Natural killer cell treated with Interleukin-12 subunit alpha and Interleukin-12 subunit beta and Interleukin-15 and Interleukin-18, amount 100 ng/mL, for 72 hours (primary cell): ENCODE measurements at places on chromosomes 1 and 21.
A peak's percentile ranks its signal among the peaks of the same experiment; 100 is the strongest.

DNA sequence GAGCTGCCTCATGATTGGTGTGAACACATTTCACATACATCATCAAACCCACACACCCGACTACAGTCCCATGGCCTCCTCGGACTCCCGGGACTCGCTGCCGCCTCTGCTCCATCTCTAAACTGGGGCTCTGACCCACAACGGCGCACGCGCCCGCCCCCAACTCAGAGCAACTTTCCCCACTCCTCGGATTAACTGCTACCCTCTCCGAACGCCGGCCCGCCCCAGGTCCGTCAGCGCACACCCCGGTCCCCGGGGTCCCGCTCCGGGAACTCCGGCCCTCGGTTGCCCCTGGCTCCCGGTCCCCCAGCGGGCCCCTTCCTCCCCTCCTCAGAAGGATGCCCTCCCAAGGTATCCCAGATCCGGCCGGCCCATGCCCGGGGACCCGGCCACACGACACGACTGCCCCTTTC is 740 bp downstream of the DSTYK start:
- H3K4me1 ChIP-seq: peaks cover 27% of the 10 kb centered on the region
- H3K27ac ChIP-seq: peak overlapping the region; percentile 77
- peak overlapping the region; percentile 94 for H3K4me3 ChIP-seq
- H3K36me3 ChIP-seq: peaks cover 7% of the 10 kb centered on the region

DNA sequence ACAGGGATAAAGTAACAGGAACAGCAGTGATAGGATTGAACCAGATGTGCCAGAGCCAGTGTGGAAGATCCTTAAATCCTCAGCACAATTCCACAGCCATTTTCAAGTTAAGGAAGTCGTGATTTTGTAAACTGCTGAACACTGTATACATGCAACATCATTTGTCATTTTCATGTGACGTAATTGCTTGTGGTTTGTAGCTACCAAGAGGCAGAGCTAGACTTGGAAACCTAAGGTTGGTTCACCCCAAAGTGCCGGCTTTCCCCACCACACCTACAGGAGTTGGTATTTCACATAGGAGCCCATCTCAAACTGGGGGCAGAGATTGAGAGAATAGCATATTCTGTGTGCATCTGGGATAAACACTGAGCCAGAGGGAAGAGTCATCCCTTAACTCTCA is 113.9 kb downstream of the CAPN8 start:
- no peaks in the 10 kb centered on the region for H3K27me3 ChIP-seq
- H3K4me3 ChIP-seq: no peak overlapping the region
- no peaks in the 10 kb centered on the region for H3K36me3 ChIP-seq

- no peaks in the 10 kb centered on the region for H3K4me1 ChIP-seq
- H3K27me3 ChIP-seq: no peaks in the 10 kb centered on the region
- no peak for DNase-seq
- no peak overlapping the region for H3K27ac ChIP-seq
- H3K36me3 ChIP-seq: no peaks in the 10 kb centered on the region
Measured at GRCh38 chr1:163766257-163766918, 444.6 kb downstream of the NUF2 start.

DNA sequence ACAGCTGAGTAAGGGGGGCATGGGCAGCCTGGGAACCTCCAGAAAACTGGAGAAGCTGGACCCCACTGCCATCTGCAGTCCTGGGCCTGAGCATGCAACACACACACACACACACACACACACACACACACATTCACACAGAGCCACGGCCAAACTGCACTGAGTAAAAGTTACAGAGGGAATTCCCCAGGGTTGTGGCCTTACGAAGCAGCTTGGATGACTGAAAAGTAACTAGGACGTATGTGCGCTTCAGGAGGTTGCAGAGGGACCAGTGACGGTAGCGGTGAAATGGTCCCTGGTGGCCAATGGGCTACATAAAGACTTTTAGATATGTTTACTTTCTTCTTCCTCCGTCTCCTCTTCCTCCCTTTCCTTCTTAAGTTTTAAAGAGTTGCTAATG is 232.5 kb upstream of the TMEM51 start:
- peaks cover 7% of the 10 kb centered on the region for H3K4me1 ChIP-seq
- peaks cover 17% of the 10 kb centered on the region for H3K27me3 ChIP-seq
- no peak overlapping the region for H3K27ac ChIP-seq
- no peak overlapping the region for H3K4me3 ChIP-seq
- H3K36me3 ChIP-seq: no peaks in the 10 kb centered on the region
- DNase-seq: no peak

GRCh38 chr1:10613861-10614260 is 139.1 kb downstream of the PEX14 start:
- no peaks in the 10 kb centered on the region for H3K27me3 ChIP-seq
- no peaks in the 10 kb centered on the region for H3K36me3 ChIP-seq
- no peak for DNase-seq
- H3K27ac ChIP-seq: no peak overlapping the region
- H3K4me3 ChIP-seq: no peak overlapping the region

- H3K27ac ChIP-seq: no peak overlapping the region
- H3K36me3 ChIP-seq: no peaks in the 10 kb centered on the region
- H3K4me3 ChIP-seq: no peak overlapping the region
- DNase-seq: no peak
Measured at GRCh38 chr1:34696230-34696629, 58.6 kb upstream of the GJB5 start.

DNA sequence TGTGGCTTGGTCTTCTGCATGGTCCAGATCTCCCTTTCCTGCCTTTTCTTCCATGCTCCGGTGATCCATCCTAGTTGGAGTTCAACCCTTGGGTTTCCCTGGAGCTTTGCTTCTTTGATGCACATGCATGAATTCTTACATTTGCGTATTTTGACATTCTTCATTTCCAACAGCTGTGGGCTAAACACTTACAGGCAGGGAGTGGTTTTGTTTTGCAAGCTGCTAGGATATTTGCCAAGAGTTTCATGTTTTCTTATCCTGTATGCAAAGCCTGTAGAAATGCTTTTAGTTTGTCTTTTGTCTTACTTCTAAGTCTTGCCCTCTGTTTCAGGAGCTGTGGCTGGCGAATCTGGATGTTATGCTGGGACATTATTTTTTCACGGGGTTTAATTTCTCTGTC is 90.3 kb upstream of the PAXBP1 start:
- H3K27ac ChIP-seq: no peak overlapping the region
- peaks cover 35% of the 10 kb centered on the region for H3K27me3 ChIP-seq
- H3K4me3 ChIP-seq: no peak overlapping the region
- H3K4me1 ChIP-seq: no peaks in the 10 kb centered on the region

GRCh38 chr1:89927049-89927448 is 67.9 kb upstream of the ZNF326 start:
- H3K36me3 ChIP-seq: peaks cover 9% of the 10 kb centered on the region
- no peaks in the 10 kb centered on the region for H3K27me3 ChIP-seq
- DNase-seq: no peak

DNA sequence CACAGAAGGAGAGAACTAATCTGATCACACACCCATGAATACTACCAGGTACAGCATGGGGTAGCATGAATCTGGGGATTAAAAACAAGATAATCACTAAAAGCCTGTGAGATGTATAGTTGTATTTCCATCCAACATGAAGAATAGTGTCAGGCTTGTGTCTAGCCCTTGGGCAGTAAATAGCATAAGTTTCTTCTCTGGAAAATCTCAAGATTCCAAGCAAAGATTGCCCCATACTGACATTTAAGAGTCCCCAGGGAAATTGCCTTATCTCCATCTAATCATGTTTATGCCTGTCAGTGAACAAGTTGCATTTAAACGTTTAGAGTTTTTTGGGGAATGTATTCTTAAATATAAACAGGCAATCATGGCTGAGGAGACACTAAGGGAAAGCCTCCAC is 109.2 kb upstream of the SERTAD4 start:
- H3K27ac ChIP-seq: no peak overlapping the region
- H3K36me3 ChIP-seq: no peaks in the 10 kb centered on the region
- peaks cover 12% of the 10 kb centered on the region for H3K27me3 ChIP-seq
- H3K4me3 ChIP-seq: no peak overlapping the region

DNA sequence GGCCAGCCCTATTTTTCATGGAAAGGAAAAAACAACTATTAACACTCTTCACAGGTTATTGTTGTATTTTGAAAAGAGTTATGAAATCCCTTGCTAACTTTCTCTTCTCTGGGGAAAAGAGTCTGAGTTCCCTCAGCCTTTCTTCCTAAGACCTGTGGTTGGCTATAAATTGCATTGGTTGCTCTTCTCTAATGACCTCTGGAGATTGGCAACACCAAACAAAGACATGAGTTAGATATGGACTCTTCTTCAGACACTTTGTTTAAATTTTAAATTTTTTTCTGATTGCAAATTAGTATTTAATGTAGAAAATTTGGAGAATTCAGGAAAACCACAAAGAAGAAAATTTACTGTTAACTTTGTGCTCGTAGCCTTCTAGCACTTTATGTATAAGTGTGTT is 275.7 kb downstream of the PBX1 start:
- no peak for DNase-seq
- no peak overlapping the region for H3K4me3 ChIP-seq
- H3K4me1 ChIP-seq: no peaks in the 10 kb centered on the region
- H3K27me3 ChIP-seq: no peaks in the 10 kb centered on the region
- H3K36me3 ChIP-seq: no peaks in the 10 kb centered on the region
- H3K27ac ChIP-seq: no peak overlapping the region

DNA sequence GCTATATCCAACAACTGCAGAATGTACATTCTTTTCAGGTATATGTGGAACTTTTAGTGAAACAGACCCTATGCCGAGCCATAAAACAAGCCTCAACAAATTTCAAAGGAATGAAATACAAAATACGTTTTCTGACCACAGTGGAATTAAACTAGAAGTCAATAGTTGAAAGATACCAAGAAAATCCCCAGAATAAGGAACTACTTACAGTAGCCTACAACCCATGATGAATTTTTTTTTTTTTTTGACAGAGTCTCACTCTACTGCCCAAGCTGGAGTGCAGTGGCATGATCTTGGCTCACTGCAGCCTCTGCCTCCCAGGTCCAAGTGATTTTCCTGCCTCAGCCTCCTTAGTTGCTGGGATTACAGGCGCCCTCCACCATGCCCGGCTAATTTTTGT is 83.4 kb downstream of the RUNX3 start:
- H3K27ac ChIP-seq: peak overlapping the region; percentile 69
- no peaks in the 10 kb centered on the region for H3K36me3 ChIP-seq
- H3K4me3 ChIP-seq: peak overlapping the region; percentile 7
- no peak for DNase-seq
- peaks cover 4% of the 10 kb centered on the region for H3K27me3 ChIP-seq

DNA sequence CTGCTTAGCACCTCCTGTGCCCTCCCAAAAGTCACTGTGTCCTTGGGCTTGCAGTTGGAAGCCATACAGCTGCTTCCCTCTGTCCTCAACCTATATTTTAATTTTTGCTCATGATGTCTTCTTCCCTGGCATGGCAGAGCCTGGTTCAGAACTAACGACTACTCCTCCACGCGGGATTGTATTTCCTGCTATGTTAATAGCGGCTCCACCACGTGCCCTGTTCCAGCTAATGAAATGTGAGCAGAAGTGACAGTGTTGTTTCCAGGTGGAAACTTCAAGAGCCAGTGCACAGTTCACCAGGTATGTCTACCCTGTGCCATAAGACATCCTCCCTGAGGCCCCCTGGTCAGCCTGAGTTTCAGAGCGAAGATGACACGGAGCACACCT is 52.1 kb downstream of the DHRS3 start:
- no peaks in the 10 kb centered on the region for H3K27me3 ChIP-seq
- no peak overlapping the region for H3K4me3 ChIP-seq
- H3K27ac ChIP-seq: peak overlapping the region; percentile 79
- H3K4me1 ChIP-seq: peaks cover 13% of the 10 kb centered on the region
- DNase-seq: no peak
- peaks cover 33% of the 10 kb centered on the region for H3K36me3 ChIP-seq

DNA sequence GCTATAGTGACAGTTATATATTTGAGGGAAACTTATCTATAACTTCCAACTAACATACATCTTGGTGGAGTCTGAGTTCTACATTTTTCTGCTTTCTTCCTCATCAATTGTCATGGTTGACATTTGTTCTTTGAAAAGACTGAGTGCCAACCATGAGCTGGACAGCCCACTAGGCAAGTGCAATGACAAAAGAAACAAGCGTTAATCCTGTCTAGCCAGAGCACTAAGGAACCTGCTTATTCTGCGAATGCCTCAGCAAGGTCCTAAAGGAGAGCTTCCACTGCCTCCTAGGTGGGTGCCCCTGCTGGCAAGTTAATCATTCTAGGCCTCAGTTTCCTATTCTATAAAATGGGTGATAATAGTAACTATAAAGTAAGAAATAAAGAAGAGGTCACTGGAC is 44.8 kb downstream of the IRF2BP2 start:
- no peak for DNase-seq
- H3K27ac ChIP-seq: no peak overlapping the region
- H3K4me3 ChIP-seq: no peak overlapping the region
- no peaks in the 10 kb centered on the region for H3K4me1 ChIP-seq

- no peak for DNase-seq
- no peak overlapping the region for H3K27ac ChIP-seq
- H3K4me1 ChIP-seq: no peaks in the 10 kb centered on the region
- H3K36me3 ChIP-seq: peaks cover 28% of the 10 kb centered on the region
Measured at GRCh38 chr1:21680918-21681317, 11.8 kb upstream of the RAP1GAP start.

DNA sequence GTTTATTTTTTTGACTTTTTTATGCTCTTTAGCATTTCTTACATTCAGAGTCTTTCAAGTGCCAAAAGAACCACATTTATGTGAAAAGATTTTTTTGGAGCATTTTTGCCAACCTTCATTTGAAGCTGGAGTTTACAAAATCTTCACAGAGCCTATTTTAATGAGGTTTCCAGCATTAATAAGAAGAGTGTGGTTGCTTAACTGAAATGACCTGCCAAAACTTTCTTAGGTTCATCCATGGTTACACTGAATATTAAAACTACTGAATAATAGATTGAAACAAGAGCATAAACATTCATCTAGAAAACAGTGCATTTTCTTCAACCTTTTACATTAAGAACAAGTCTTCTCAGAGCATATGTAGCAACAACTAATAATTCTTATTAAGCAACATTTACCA is 672.3 kb upstream of the CXADR start:
- no peaks in the 10 kb centered on the region for H3K36me3 ChIP-seq
- H3K4me3 ChIP-seq: no peak overlapping the region
- H3K4me1 ChIP-seq: no peaks in the 10 kb centered on the region
- no peaks in the 10 kb centered on the region for H3K27me3 ChIP-seq
- no peak for DNase-seq

DNA sequence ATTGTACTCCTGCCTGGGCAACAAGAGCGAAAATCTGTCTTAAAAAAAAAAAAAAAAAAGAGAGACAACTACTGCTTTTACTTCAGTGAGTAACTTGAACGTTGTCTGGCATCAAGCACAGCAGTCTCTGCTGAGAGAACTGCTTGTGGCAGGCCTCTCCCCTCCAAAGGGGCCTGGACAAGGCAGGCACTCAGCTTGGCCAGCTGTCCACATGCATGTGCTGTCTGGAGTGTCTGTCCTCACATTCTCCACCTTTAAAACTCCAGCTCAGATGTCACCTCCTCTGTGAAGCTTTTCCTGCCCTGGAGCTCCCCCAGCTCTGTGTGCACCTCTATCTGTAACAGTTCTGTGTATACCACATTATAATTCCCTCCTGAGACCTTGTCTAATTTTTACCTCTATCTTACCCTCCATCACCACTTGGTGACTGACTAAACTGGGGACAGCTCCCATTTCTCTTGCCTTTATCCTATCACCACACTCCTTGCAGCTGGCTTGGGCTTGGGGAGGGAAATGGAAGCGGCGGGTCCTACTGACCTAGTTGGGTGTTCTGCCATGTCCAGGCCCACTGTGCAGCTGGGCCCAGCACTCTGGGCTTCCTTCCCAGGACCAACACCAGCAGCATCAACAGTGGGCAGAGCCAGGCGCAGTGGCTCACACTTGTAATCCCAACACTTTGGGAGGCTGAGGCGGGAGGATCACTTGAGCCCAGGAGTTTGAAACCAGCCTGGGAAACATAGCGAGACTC is 71.4 kb upstream of the ARTN start:
- H3K27me3 ChIP-seq: no peaks in the 10 kb centered on the region
- H3K36me3 ChIP-seq: no peaks in the 10 kb centered on the region
- H3K27ac ChIP-seq: no peak overlapping the region
